SW480 (cell line): ENCODE measurements at places on chromosomes 12 and 14.
A peak's percentile ranks its signal among the peaks of the same experiment; 100 is the strongest.

- DNase-seq = no peak
Measured at GRCh38 chr14:87351007-87351406, 642.0 kb downstream of the GALC start.

- DNase-seq = no peak
Measured at GRCh38 chr14:105399466-105399775, 1.1 kb downstream of the TEX22 start.

GRCh38 chr14:43591776-43592175 is 915.3 kb downstream of the FSCB start:
- no peak for DNase-seq

DNA sequence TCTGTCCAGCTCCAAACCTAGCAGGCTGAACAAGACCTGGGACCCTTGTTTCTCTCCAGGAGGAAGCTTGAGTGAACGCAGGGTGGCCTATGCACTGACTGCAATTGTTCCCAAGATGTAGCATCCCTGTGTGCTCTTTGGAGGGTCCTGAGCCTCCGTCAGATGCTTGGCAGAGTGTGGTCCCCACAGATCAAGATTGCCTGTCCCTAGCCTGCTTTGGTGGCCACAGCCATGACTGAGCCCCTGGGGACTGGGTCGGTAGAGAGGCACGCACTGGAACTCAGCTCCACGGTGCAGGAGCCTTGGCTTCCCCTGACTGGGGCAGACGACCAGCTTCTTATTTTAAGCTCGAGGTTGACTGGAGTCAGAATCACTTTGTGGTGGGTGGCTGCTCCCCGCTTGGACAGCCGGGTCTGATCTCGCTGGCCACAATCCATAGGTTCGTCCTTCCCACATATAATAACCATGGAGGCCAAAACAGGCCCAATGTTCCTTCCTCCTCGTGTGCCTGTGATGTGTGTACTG is 97.8 kb downstream of the LGMN start:
- DNase-seq = no peak

- no peak for DNase-seq
Measured at GRCh38 chr14:61719344-61720293, 24.3 kb downstream of the HIF1A start.

GRCh38 chr14:59063259-59063658 is 125.2 kb upstream of the DAAM1 start:
- DNase-seq = no peak

DNA sequence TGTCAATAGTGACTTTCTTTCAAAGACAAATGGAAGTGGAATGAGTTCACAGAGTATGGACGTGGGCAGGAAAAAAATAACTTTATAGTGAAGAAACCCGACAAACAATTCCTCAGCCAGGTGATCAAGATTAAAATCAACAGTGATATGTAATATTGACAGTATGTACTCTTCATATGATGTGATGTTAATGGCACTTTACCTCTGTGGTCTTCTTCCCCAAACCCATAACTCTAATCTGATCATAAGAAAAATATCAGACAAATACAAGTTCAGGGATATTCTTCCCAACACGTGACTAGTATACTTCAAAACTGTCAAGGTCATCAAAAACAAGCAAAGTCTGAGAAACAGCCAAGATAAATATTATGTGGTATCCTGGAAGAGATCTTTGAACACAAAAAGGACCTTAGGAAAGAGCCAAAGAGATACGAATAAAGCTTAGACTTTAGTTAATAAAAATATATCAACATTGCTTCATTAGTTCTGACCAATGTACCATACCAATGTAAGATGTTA is 215.5 kb downstream of the PPFIA2 start:
- no peak for DNase-seq

DNA sequence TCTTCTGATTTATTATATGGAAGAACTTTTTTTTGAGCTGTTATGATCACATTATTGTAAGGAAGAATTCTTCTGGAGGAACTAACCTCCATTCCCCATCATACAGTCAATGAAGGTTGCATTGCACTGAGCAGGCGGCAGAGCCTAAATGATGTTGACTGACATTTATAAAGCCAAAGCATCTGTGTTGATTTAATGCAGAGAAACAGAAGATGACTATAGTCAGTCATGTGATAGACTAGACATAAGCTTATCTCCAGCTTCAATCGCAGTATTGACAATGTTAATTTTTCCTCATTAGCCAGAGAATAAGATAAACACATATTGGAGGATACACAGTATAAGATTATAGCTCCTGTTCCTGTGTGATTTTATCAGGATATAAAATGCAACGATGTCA is 82.0 kb downstream of the PRICKLE1 start:
- no peak for DNase-seq

DNA sequence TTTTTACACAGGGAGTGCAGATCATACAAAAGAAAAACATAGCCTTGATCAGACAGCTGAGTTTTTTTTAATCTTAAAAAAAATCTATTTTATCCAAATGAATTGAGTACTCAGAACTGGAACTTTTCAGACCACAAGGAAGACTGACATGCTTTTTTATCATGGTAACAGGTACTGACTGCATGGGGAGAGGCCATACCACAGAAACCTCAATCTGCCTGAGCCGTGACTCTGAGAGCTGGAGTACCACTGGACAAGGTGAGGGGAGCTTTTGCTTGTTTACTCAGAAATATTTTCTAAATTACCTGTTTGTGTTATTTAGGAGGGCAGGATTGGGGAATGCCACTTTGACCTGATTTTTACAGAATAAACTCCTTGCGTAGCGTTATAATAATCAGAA is 143.9 kb downstream of the ALX1 start:
- DNase-seq = no peak

DNA sequence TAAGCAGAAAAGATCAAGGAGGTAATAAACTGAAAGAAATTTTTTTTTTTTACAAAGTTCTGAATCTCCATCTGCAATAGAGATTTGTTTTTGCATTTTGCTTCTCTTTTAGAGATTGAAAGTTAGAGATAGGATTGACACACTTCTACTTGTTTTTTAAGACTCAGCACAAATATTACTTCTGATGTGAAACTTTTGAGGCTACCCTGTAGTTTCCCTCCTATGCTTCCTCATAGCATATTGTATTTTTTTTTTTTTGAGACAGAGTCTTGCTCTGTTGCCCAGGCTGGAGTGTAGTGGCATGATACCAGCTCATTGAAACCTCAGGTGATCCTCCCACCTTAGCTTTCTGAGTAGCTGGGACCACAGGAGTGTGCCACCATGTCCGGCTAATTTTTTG is 32.1 kb upstream of the SGPP1 start:
- DNase-seq = no peak

DNA sequence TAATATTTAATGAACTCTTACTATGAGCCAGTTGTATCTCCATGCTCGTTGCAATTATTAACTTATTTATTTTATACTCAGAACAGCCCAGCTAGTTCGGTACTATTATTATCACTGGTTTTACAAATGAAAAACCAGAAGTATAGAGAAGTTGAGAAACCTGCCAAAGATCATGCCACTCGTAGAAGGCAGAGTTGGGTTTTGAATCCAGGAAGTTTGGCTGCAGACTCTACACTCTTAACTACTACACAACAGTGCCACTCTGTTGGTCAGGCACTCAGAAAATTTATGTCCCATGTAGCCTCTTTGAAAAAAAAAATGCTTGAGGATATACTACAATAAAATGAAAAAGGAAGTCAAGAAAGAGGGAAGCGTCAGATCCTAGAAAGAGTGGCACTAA is 71.5 kb upstream of the ARID2 start:
- DNase-seq = no peak

GRCh38 chr12:68462803-68463202 is 130.6 kb upstream of the MDM1 start:
- DNase-seq = no peak

GRCh38 chr12:47768323-47768811 is 4.7 kb upstream of the SLC48A1 start:
- DNase-seq = peak; percentile 92

DNA sequence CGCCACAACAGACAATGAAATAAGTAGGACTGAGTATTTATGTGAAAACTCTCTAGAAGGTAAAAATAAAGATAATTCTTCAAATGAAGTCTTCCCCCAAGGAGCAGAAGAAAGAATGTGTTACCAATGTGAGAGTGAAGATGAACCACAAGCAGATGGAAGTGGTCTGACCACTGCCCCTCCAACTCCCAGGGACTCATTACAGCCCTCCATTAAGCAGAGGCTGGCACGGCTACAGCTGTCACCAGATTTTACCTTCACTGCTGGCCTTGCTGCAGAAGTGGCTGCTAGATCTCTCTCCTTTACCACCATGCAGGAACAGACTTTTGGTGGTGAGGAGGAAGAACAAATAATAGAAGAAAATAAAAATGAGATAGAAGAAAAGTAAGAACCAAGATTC is 82.7 kb downstream of the VEZT start:
- no peak for DNase-seq

DNA sequence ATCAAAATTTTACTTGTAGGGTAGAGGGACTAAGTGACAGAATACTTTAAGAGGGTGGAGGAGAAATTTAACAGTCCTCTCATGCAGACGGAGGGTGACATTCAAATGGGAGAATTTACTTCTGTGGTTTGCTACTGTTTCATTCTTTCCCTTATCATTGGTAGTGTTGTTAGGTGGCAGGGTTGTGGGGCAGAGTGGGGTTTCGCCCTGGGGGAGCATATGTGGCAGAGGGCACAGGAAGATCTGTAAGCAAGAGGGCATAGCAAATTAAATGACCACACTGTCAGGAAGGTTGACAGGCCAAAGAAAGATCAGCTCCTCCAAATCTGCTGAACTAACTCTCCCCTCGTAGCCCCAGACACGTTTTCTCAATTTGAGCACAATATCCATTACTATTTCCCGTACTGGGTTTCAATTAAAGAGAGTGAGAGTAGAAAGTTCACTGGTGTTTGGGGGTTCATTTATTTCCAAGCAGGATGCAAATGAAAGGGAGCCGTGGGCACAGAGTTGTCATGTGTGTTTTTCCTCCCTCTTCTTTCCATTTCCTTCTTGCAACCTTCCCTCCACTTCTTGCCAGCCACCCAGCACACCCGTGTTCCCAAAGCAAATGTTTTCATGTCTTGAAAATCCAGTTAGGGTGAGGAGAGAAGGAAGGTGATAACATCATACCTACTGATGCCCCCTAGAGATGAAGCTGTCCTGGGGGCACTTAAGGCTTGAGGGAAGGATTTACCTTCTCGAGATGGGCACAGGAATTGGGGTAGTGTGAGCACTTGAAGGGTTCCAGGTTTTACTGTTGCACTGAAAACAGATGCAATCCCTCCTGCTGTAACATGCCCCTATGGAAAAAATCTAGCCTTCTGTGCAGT is 6.5 kb upstream of the TBX3 start:
- no peak for DNase-seq

- DNase-seq = no peak
Measured at GRCh38 chr12:114562654-114563053, 121.3 kb downstream of the TBX3 start.

DNA sequence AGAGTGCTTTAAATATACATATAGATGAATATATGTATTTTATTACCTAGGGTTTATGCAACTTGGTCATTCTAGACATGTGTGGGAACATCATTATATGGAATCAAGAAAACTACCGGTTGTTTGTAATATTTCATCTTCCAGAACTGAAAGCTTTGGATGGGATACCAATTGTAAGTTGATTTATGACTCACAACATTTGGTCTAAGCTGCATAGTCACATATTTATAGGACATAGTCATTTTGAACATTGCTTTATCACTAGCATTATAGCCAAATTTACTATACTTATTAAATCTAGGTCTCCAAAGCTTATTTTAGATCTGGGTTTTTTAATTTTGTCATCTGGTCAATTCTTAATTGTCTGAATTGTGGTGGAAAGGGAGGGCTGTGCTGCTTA is 83.7 kb upstream of the PCNX4 start:
- DNase-seq = no peak

DNA sequence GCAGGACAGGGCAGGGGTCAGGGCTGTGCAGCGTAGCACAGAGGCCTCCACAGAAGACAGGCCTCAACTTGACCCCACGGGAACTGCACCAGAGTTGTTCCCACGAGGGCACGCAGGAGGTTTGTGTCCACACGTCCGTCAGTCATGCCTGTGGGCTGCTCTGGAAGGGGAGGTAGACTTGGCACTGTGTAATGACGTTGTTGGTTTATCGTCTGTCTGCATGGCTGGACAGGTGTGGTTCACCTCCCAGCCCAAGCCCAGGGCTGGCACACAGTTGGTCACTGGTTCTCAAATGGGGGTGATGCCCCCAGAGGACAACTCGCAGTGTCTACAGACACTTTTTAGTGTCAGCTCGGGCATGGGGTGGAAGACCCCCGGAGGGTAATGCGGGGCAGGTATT is 45.8 kb downstream of the CCNK start:
- DNase-seq = no peak

DNA sequence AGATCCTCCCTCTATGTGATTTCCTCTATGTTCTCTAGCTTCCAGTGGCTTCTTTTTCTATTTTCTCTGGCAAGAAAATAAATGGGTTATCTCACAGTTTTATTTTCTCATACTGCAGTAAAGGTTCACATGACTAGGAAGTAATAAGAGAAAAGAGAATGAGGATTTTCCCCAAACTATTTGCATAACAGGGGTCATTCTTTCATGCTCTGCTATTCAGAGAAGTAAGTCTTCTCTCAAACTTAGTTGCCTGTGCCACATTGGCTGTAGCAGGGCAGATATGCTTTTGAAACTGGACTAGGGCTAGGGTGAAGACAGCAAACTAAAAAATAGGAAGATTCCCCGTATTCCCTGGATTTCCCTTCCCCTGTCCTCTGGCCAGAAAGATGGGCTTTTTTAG is 57.4 kb downstream of the ACSM4 start:
- no peak for DNase-seq

DNA sequence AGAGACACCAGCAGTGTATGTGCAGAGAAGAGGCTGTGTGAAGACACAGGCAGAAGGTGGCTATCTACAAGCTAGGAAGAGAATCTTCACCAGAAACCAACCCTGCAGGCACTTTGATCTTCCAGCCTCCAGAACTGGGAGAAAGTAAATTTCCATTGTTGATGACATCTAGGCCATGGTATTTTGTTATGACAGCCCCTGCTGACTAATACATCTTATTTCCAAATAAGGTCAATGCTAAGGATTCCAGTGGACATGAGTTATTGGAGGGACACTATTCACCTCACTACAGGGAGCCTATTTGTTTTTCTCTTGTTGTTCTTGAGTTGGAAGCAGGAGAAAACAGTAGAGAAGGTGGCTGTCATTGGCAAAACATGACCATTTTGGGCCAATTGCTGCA is 88.5 kb upstream of the RIN3 start:
- DNase-seq = peak; percentile 44
